ENCODE measurements at places on chromosomes 16 and 17. TPM values are rescaled to one million over a fixed set of nuclear protein-coding genes. Genes with fewer than 3 reads are reported as not detected.

- no peak for DNase-seq
Observed at GRCh38 chr17:67080804-67081203, 36.5 kb downstream of the CACNG1 start.

DNA sequence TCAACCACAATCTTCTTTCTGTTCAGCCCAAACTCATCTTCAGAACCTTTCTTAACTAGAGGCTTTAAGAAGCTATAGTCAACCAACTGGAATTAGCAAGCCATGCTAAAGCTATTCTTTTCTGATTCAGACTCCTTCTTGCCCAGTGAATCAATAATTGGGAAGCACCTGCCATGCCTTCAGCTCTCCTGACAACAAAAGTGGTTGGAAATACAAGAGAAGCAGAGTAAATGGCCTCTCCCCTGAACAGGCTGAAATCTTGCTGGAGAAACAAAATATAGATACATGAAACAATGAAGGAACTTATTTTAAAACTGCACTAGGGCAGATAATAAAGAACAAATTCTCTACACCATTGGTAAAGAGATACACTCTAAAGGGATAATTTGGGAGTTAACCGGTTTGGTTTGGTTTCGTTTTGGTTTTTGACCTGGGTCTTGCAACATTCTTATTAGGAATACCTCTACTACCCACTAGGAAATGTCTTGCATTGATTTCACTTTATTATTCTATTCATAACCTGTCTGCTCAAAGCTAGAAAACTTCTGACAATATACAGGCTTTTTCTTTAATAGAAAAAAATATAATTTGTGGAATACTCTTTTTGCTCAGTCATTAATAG is 173.6 kb upstream of the DYNLRB2 start:
- no peak for DNase-seq

DNA sequence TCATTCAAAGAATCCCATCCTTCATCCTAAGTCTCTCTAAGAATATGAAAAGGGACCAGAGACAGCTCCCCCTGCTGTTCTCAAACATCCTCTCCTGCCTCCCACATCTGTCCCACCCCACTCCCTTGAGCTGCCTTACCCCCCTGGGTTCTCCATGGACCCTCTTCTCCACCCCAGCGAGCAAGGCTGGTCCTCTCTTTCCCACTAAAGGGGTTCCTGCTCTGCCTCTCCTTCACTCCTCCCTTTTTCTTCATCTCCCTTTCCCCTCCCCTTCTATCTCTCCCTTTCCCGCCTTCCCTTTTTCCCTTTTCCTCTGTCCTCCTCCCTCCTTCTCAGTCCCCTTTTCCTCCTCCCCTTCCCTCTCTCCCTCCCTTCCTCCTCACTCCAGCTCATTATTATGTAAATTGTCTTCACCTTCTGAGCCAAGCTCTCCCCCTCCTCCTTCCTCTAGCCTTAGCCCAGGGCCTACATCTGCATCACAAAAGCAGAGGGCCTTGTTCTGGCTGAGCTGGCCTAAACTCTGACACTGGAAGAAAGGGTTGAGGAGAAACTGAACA is 90.0 kb downstream of the GNAO1 start:
- DNase-seq: no peak

DNA sequence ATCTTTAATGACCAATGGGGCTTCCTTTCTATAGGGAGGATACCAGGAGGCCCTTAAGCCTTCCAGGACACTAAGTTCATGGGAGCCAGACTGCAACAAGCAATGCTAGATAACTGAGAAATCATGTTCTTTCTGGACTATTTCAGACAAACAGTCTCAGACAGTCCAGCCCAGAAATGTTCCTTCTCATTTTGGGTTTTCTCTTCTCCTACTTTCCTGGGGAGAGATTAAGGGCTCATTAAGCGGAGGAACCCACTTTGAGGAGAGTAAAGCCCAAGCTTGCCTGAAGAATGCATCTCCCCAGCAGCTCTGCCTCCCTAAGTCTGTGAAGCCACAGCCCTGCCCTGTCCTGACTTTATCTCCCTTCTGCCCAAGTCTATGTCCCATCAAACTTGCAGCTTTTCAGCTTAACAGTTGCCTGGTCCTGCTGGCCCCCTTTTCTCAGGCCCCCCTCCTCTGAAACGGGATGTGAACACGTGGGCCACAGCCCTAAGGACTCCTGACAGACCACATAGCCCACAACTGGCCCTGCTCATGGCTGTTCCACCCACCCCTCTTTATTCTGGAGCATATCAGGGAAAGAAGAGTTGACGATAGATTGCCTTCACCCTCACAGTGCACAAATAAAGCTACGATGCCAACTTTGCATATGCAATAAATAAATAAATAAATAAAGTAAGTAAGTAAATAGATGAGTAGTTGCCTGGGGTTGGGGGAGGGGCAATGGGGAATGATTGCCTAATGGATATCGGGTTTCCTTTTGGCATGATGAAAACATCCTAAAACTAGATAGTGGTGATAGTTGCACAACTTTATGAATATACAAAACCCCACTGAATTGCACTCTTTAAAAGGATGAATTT is 111.0 kb downstream of the N4BP1 start:
- no peak for DNase-seq

FZD2 gene
- 36.7 TPM for polyA plus RNA-seq
